ENCODE measurements at places on chromosomes 12 and 14.

GRCh38 chr12:85805654-85806053 is 30.6 kb downstream of the RASSF9 start:
- no peak for DNase-seq

GRCh38 chr12:18580291-18580690 is 157.5 kb downstream of the PLCZ1 start:
- no peak for DNase-seq

GRCh38 chr12:68222326-68222725 is 3.3 kb downstream of the IL26 start:
- no peak for DNase-seq

DNA sequence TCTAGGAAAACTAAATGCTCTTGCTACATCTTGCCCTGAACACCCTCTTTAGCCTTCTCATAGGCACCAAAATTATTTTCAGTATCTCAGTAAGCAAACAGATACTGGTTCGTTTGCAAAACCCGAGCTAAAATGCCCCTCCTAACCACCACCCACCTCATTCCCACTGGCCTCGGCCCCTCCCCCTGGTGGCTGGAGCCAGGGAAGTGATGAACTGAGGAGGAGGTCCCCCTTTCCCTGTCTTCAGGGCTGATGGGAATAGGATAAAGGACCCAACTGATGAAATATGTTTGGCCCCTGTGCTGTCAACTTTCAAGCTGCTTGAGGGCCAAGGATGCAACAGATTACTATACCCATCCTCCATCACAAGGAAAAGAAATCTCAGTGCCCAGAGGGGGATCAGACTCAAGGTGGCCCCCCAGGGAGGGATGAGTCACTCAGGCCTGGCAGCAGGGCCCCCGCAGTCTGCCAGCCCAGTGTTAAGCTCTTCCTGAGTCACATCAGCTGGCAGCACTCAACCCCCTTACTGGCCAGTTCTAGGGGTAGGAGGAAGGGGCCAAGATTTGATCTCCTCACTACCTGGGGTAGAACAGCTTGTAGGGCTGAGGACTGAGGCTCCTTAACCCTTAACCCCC is 1.7 kb downstream of the ANKRD52 start:
- peak; percentile 35 for DNase-seq

GRCh38 chr12:118880720-118881493 is 100.4 kb upstream of the SRRM4 start:
- DNase-seq: no peak

GRCh38 chr12:70080566-70080965 is 162.7 kb upstream of the CNOT2 start:
- DNase-seq: no peak

- DNase-seq: no peak
These were observed 35.7 kb downstream of the FOXN4 start for GRCh38 chr12:109273354-109273753.

DNA sequence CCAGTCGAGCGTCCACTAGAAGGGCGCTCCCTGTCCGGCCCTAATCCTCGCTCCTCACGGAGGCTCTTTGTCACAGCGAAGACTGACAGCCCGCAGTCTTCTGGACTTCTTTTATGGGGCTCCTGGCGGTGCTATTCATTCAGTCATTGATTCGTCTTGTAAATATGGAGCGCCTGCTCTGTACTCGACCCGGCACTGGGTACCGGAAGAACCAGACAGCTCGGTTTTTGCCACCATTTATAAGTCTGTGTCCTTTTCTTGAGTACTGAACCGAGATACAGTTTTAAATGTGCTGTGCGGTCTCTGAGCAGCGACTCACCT is 570 bp downstream of the DMAC2L start:
- DNase-seq: no peak

DNA sequence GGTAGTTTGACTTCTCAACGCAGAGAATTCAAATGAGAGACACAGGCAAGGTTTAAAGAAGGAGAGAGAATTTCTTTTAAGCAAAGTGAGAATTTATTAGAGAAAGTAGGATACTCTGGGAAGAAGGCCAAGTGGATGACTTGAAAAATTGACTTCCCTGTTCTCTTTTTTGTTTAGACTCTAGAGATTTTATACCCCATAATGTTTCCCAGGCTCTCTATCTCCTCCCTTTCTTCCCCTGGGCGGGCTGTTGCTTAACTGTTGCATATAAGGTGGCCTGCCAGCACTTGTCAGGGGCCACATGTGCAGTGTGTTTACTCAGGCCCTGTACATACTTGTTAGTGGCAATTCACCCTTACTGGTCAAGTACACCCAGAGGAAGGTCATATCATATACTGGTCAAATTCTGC is 403.7 kb downstream of the SLC6A15 start:
- DNase-seq: no peak

GRCh38 chr12:67889931-67890330 is 99.3 kb upstream of the IFNG-AS1 start:
- DNase-seq: no peak

GRCh38 chr14:32012062-32012461 is 65.0 kb upstream of the ARHGAP5 start:
- DNase-seq: no peak

DNA sequence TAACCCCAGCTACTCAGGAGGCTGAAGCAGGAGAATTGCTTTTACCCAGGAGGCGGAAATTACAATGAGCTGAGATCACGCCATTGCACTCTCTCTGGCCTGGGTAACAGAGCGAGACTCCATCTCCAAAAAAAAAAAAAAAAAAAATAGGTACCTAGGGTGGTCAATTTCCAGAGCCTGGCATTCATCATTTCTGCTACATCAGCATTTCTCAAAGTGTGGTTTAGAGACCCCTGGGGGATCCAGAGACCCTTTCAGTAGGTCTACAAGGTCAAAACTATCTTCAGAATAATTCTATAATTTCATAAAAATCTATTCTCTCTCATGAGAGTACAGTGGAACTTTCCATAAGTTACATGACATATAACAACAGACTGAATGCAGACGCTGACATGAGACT is 19.9 kb downstream of the CERS5 start:
- DNase-seq: no peak

DNA sequence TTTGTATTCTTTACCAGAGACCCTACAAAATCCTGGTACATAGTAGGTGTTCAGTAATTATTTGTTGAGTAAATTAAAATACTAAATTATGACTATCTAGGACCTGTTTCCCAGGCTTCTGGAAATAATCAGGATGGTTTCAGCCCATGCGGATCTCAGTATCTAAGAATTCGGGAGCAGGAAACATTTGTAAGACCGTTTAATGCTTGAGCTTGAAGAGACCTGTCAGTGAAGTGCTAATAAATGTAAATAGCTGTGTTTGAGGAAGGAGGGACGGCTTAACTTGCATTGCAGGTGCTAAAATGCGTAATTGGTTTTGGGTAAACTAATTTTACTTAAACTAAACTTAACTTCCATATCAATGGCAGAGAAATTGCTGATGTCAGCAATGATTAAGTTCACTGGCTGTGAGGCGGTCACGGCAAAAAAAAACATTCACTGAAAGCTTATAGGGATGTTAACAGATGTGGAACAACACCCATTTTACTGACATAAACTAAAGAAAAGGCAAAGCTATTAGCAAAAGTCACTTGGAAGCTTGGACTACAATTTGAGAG is 28.6 kb upstream of the AEBP2 start:
- no peak for DNase-seq

GRCh38 chr12:123743002-123743401 is 19.1 kb upstream of the DNAH10 start:
- no peak for DNase-seq

GRCh38 chr12:112087055-112087850 is 21.3 kb downstream of the NAA25 start:
- no peak for DNase-seq

DNA sequence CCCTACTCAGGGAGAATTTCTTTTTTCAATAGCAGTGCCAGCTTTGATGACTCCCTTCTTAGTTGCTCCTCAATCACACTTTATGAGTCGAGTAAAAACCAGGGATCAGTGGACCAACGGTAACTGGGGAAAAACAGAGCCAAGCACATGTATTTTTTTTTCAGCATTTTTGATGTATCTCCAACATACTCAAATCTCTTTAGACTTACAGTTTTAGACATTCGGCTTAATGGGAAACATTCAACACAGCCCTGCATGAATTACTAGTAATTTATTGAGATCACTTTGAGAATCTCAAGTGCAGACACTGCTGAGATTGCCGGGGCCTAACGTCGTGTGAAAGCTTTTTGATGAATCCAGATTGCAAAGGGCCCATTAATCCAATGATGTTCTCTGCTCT is 306.7 kb downstream of the NUAK1 start:
- DNase-seq: no peak

DNA sequence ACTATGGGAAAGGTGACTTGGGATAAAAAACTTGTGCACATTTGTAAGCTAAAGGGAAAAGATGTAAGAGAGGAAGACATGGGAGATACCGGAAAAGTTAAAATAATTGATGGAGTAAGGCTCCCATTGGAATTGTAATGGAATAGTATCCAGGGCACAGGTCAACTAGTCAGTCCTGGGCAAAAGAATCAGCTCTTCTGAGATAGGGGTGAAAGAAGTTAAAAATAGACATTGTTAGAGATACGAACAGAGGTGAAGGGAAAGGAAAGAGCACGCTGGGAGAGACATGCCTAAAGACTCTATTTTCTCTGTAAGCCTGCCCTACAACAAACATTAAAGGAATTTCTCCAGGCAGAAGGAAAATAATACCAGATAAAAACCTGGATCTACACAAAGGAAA is 101.6 kb downstream of the SLC41A2 start:
- no peak for DNase-seq

GRCh38 chr14:79961197-79961596 is 250.1 kb downstream of the DIO2 start:
- DNase-seq: no peak

DNA sequence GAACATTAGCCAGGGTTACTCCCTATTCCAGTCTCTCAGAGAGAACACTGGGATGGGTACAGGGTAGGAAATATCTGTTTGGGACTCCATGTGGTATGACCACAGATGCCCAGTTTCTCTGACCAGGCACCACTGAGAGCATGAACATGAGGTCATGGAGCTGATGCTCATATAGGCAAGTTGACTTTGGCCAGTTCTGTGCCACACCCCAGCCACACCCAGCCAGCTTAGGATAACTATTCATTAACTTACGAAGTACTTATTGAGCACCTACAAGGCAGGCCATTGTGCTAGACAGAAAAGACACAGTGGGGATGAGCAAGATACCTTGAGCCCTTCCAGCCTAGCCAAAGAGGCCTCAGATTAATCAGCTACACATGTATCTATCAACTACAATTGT is 262.5 kb downstream of the DPF3 start:
- no peak for DNase-seq
